Stimulated activated CD4-positive, alpha-beta T cell treated with anti-CD3 and anti-CD28 coated beads, Interleukin-1b, Interleukin-23, amount 100 ng/mL, for 24 hours (primary cell): ENCODE measurements at places on chromosomes 6 and 20.

DNA sequence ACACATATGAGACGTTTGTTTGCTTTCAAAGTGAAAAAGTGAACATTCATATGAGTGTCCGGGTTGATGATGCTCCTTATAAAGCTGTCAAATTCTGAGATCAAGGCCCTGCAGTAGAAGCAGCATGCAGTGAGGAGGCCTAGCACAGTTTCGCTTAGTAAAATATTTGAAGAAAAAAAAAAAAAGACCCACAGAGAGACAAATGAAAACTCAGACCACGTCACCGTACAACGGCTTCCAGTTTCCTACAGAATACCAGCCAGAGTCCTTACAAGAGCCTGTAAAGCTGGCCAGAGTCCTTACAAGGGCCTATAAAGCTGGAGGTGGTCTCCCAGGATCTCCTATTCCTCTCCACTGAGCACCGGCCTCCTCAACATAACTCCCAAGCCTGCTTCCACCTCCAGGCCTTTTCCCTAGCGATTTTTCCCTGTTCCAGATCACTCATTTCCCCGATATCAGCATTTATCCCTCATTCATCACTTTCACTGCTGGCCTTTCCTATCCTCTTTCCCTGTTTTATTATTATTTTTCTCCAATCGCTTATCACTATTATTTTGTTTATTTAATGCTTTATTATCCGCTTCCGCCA is 1.5 kb upstream of the HMGN4 start:
- DNase-seq = no peak

DNA sequence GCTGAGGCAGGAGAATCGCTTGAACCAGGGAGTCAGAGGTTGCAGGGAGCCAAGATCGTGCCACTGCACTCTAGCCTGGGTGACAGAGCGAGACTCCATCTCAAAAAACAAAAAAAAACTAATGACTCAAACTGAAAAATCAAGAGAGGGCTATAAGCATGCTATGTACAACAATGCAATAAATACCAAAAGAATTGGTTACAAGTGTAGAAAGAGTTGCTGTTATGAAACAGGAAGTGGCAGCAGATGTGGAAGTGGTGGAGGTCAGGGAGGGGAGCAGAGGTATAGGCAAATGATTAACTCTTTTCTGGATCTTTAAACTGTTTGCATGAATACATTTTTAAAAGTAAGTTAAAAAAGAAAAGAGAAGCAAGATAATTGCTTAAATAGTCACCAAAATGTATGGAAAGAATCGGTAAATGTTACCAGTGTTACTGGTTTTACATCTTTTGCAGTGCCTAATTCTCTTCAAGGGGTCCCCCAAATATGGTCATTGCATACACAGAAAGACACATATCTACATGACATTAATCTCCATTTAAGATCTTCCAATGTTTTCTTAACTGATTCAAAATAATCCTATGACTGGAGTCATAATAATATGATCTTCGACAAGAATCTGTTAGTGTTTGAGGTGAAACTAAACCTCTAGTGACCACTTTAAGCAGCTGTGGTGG is 15.0 kb downstream of the CALHM6 start:
- DNase-seq = no peak

DNA sequence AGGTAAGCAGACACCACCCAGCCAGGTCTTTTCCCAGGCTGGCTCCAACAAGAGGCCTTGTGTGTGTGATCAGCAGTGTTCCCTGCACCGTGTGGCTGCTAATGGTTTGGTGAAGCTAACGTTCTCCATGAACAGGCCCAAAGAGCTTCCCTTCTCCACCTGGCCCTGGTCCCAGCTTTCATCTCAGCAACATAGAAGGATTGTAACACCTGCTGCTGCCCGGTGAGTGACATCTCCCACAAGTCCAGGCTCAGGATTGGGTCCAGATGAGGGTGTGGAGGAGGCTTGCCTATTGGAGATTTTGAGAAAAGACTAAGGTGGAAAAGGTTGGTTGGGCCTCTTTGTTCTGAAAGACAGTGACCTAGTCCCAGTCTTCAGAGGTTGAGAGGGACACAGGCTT is 89.6 kb downstream of the TMEM242 start:
- DNase-seq = no peak

- no peak for DNase-seq
These were observed 64.4 kb downstream of the TULP4 start for GRCh38 chr6:158376631-158377081.

DNA sequence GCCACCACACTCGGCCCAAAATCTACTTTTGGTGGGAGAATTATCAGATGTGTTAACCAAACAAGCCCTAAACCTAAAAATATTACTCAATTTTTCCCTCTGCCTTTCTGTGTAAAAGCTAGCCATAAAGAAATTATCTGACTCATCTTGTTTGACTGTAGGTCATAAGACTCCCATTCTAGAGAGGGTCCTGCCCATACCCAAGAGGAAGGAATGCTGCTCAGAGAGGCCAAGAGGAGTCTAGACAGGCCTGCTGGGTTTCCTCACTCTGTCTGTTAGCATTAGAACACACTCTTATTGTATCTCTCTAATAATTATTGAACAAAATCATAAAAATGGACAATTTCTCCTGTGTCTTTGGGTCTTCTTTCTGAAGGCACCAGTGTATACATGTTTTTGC is 26.1 kb downstream of the C6orf141 start:
- DNase-seq = no peak

GRCh38 chr6:157632821-157633220 is 190.2 kb upstream of the SNX9 start:
- DNase-seq = no peak

DNA sequence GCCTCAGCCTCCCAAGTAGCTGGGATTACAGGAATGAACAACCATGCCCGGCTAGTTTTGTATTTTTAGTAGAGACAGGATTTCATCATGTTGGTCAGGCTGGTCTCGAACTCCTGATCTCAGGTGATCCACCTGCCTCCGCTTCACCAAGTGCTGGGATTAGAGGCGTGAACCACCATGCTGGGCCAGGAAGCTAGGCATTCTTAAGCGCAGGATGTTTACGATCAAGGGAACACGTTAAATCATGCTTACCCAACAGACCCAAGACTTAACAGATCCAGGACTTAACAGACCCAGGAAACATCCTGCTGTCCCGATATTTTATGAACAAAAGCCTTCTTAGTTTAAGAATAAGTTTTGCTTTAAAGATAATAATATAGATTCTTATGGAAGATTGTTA is 9.1 kb downstream of the PTGIS start:
- no peak for DNase-seq

DNA sequence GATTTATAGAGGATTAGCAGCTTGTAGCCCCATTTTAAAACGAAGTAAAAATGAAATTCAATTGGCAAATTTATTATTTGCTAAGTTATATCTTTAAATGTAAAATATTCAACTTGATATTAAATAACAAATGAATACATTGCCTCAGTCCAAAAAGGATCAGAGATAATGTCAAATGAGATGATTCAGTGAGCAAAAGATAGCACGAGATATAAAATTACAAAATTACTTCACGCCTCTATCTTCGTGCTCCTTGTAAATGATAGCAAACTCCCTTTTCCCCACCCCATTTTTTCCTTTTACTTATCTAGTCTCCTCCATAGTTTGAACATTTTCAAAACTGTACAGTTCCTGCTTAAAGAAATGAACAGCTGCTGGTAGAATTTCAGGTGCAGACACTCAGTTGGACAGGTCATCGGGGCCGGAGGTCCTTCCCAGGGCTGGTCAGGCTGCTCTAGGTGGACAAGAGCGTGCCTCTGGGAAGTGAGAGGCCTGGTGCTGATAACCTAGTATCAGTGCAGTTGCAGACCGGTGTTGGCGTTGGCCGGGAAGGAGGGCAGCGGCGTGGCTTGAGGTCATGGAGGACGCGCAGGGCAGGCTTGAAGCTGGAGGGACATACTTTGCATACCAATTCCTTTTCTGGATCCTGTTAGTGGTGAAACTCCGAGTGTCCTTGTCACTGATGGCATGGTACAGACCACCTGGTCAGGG is 83.9 kb downstream of the CDC5L start:
- no peak for DNase-seq
